ENCODE measurements at places on chromosomes 12 and 14.

GRCh38 chr14:84162633-84163032 lies 1367.3 kb upstream of the FLRT2 start:
- no peaks in the 10 kb centered on the region for H3K4me1 ChIP-seq
- H3K27me3 ChIP-seq, result no peaks in the 10 kb centered on the region
- DNase-seq, result no peak
- H3K27ac ChIP-seq, result no peak overlapping the region
- no peaks in the 10 kb centered on the region for H3K36me3 ChIP-seq

DNA sequence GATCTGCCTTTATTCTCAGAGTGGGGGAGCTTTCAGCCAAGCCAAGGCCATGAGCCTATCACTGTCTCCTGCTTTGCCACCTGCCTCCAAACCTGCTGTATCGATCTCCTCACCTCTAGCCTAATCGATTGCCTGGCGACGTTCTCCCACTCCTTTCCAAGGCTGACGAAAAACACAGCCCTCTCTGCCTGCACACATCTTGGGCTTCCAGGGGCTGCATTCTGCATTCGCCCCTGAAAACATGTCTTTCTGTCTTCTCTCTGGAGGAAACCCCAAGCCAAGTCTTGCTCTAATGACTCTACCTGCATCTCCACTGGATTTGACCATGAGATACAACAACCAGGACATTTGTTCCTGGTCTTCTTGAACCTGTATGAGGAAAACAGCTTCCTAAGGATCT lies 540.7 kb downstream of the BCL11B start:
- DNase-seq, result no peak
- H3K4me3 ChIP-seq, result no peak overlapping the region
- no peaks in the 10 kb centered on the region for H3K36me3 ChIP-seq

DNA sequence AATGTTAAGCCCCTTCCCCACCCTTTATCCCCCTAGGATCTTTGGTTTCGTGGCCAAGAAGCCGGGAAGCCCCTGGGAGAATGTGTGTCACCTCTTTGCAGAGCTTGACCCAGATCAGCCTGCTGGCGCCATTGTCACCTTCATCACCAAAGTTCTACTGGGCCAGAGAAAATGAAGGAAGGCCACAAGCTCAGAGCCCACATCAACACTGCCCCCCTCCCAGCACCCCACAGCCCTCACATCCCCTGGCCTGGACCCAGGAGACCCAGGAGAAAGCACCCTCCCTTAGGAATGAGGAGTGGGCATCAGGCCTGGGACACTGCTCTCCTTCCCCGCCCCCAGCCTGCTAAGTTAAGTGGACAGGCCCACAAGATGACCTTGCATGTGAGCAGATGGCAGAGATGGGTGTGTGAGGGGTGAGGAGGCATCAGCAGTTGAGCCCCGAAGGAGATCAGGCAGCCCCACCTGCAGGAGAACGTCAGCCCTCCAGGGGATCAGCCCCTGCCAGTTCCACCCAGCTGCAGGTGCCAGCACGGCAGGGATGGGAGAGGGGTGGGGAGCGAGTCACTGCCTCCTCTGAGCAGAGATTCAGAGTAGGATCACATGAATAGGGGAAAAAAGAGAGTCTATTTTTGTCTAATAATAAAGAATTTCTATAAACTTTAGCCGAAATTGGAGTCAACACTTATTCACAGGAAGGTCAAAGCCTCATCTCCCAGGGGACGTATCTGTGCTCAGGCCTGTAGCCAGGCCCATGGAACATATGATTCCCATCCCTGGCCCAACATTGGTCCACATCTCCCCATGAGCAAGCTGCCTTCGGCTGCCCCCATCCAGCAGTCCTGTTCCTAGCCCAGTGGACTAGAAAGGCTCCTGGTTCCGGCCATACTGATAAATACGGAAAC lies 14.1 kb downstream of the TNS2 start:
- no peak for DNase-seq
- H3K27ac ChIP-seq, result no peak overlapping the region
- peaks cover 7% of the 10 kb centered on the region for H3K4me1 ChIP-seq
- no peak overlapping the region for H3K4me3 ChIP-seq

- no peak overlapping the region for H3K27ac ChIP-seq
- DNase-seq, result no peak
- H3K27me3 ChIP-seq, result no peaks in the 10 kb centered on the region
- peaks cover 7% of the 10 kb centered on the region for H3K4me1 ChIP-seq
Observed at GRCh38 chr12:1726753-1727152, 35.9 kb downstream of the ADIPOR2 start.

GRCh38 chr12:130375296-130376287 lies 37.9 kb downstream of the PIWIL1 start:
- no peak overlapping the region for H3K27ac ChIP-seq
- DNase-seq, result no peak
- H3K4me3 ChIP-seq, result no peak overlapping the region
- H3K4me1 ChIP-seq, result no peaks in the 10 kb centered on the region
- H3K36me3 ChIP-seq, result no peaks in the 10 kb centered on the region
